GM23338 (cell line): ENCODE measurements at places on chromosomes 12 and 14. TPM values are rescaled to one million over a fixed set of nuclear protein-coding genes. Genes with fewer than 3 reads are reported as not detected.

DNA sequence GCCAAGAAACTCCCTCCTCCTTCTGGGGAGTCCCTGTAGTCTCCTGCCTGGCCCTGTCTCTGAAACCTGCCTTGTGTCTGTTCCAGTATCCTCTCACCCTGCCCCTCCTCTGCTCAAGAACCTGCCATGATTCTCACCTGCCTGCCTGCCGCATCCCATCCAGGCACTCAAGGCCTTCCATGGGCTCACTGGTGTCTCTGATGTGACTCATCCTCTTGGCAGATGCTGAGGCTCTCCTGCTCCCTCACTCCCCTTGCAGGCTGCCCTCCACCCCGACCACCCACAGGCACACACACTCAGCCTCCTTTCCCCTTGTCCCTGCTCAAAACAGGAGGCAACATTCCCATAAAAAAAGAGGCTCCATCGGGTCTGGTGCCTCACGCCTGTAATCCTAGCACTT, 5.8 kb upstream of the BEGAIN start:
- DNase-seq: no peak

DNA sequence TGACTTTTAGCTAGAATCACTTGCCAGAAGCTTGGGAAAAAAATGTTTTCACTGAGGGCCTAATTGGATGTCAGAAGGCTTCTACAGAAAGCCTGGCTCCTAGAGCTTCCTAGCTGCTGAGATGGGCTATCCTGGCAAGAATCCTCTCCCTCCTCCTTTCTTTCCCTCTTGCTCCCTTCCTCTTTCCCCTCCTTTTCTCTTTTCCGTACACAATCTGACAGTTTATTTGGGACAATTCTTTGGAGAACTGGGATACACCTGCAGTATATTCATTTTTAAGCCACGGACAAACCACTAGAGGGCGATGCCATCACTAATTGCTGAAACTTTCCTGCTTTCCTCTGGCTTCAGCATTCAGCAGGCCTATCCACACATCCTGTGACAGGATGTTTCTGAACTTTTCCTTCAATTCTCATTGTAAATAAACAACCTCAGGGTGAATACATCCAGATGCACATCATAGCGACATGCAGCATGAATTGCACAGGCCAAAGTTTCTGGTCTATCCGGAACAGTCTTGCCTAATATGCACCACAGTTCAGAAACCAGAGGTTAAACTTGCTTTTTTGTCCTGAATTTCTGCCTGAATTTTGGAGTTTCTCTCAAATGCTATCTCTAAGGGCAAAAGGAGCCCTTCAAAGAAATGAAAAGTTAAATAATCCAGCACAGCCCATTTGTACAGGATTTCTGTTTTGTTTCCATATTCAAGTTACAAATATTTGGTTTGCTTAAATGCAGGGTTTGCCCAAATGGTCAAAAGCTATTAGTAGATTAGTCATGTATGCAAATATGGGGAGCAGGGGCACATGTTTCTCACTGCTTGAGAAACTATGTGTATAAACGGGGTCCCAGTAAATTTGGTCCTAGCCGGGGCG, 142.8 kb downstream of the PAWR start:
- DNase-seq: peak; percentile 85

DNA sequence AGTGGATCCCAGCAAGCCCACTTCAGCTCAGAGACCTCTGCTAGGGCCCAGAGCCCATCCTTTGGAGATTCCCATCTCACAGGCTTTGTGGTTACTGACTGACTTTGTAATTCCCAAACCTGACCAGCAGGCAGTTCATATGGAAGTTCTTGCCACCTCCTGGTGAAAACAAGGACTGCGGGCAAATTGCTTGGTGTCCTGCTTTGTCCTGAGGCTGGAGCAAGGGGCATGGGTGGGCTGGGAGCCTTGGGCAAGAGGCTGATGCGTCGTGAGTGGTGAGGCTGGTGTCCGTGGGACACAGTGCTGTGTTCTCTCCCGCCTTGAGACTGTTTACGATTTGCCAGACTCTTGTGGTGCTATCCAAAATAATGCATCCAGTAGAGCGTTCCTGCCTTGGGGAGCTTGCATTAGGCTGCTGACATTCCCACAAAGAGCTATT, 91.0 kb downstream of the LRRC74A start:
- DNase-seq: peak; percentile 96

Gene NYNRIN
- polyA plus RNA-seq: 3.1 TPM in 2 replicates

GRCh38 chr14:24432259-24433131, 2.7 kb downstream of the KHNYN start:
- no peak for DNase-seq

DNA sequence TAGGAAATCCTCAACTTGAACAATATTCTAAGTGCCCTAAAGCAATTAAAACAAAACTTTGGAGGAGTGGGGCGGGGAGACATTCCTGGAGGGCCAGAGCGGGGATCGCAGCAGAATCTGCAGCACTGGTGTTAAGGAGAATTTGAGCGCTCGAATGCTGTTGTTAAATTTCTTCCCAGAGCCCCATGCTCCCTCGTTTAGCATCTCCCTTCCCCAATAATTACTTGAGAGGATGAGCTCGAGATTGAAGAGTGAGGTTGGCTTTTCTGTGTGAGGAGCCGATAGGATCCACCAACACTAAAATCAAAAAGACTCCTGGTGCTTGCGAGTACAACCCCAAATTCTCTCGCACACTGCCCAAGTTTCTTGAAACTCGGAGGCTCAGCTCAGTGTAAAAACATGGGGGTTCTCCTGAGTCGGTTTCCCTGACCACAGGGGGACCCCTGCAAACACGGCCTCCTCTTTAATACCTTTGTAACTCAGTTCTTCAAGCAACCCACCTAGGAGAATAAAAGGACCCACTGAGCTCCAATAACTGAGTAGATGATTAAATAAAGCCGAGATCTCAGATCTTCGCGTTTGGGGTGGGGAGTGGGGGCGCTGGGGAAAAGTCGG, 10.2 kb upstream of the FOXG1 start:
- DNase-seq: peak; percentile 47

- no peak for DNase-seq
Measured at GRCh38 chr12:64526859-64527258, 74.9 kb downstream of the TBK1 start.

- no peak for DNase-seq
Measured at GRCh38 chr12:76023069-76023690, 8.4 kb downstream of the PHLDA1 start.

DNA sequence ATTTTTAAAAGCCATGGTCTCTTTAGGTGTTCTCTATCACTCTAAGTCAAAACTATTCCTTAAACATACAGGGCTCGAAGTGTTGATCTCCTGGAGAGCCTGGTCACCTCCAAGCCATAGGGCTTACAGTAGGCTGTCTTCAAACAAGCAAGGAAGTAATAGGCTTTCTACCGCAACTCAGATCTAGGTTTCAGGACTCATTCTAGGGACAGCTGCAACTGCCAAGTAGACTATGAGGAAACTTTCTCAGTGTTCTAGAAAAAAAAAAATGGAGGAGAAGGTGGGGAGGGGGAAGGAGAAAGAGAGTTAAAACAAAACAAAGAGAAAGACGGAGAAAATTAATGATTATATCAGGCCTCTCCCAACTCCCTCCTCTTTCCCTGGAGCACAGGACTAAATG, 106.9 kb upstream of the ETV6 start:
- peak; percentile 7 for DNase-seq

Gene SMIM41
- 0.66 and 0.80 TPM in 2 replicates for polyA plus RNA-seq

DNA sequence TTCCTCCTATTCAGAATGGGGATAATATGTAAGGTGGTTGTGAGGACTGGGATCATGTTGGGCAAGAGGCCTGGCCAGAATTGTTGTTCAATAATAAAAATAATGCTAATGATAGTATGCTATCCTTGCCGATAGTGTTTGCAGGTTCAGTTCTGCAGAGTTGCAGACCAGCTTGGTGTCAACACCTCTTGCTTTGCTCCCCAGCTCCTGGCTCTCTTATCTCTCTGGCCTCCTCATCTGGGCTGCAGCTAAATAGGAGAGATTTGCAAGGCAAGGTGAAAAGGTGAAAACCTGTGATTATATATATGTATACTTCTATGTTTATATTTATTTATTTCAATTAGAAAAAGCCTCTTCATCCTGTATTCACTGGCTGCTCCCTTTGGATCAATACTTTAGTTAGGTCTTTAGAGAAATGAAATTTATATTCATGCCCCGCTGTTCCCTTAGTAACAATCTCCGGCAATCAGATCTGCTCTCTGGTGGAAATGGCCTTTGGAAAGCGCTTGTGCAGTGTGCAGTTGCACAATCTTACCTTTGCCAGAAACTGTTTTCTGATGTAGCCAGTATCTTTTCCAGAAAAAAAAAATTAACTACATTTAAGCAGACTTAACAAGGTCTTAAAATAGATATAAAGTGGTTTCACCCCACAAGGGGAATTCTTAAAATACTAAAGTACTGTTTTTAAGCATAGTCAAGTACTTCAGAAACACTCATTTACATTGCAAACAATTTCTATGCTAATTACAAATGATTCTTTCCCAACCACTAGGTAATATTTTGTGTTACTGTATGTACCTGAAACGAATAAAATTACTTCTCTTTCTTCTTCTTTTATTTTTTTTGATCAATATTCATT, 19.1 kb upstream of the ACVR1B start:
- no peak for DNase-seq

Gene COL2A1
- polyA plus RNA-seq: 5.9 and 7.0 TPM in 2 replicates

Gene AICDA
- polyA plus RNA-seq: 0.31 TPM in 1 of 2 replicates, not detected in the other

- DNase-seq: peak; percentile 51
Measured at GRCh38 chr14:54673193-54674045, 106.5 kb downstream of the SAMD4A start.

Gene ZNF385A
- 19.6 and 21.7 TPM in 2 replicates for polyA plus RNA-seq

DNA sequence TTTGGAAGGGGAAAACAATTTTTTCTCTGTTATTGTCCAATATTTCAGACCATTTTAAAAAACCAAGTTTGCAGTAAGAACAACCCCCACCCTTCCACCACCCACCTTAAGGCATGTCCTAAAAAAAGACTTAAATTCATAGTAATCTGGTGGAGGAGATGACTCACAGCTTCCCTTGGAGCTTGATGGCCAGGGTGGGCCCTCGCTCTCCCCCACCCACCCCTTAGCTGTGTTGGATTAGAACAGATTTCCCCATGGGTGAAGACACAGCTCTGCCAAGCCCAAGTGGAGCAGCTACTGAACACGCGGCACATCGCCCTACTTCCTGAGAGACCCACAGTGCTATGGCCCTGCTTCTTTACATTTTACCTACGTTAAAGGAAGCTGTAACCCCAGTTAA, 140.3 kb downstream of the GCH1 start:
- DNase-seq: no peak

- DNase-seq: no peak
Measured at GRCh38 chr12:101256266-101256665, 23.6 kb upstream of the UTP20 start.

Gene TAS2R7
- not detected in 2 replicates for polyA plus RNA-seq

DNA sequence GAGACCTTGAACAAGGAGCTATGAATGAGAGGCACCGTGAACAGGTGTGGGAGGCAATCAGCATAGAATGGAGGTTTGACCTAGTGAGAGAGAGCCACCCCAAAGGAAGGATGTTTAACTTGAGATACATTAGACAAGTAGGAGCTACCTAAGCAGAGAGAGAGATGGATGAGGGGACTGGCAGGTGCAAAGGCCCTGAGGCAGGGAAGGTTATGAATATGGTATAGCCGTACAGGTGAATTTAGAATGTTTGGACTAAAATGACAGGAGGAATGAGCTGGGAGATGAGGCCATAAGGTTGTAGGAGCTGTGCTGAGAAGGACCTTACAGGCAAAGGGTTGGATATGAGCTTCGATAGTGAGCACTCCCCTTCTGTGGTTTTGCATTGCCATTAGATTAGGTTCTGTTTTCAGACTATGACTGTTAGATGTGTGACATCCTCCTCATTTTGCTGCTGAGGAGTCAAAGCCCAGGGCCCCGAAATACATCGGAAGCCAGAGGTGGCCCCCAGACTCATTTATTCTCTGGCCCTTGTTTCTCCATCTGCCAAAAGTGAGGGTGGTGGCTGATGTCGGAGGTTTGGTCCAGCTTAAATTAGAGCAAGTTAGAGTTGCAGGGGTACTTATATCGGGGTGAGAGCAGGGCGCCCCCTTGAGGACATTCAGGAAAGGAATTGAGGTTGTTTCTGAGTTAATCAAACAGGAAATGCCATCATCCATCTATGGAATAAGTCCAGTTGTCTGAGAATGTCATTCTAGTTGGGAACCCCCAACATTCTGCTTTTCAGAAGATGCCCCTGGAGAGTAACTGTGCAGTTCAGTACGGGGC, 29.4 kb downstream of the SLC24A4 start:
- DNase-seq: peak; percentile 69

- no peak for DNase-seq
Measured at GRCh38 chr14:77603654-77604255, 12.7 kb downstream of the SPTLC2 start.

DNA sequence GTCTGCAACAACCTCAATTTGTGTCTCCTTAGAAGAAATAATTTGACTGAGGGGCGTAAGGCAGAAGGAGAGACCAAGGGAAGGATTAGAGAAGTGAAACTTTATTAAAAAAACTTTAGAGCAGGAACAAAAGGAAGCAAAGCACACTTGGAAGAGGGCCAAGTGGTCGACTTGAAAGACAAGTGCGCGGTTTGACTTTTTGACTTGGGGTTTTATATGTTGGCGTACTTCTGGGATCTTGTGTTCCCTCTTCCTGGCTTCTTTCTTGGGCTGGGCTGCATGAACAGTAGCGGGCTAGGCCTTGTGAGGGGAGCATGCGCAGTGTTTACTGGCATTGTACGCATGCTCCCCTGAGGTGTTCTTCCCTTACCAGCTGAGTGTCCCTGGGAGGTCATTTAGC, 369.3 kb upstream of the DCN start:
- DNase-seq: no peak

Gene IPO8
- polyA plus RNA-seq: 11.2 and 13.4 TPM in 2 replicates

GRCh38 chr14:23618415-23618988, 17.7 kb upstream of the DHRS2 start:
- no peak for DNase-seq

- DNase-seq: peak; percentile 83
Measured at GRCh38 chr12:121799842-121800693, 3.7 kb upstream of the SETD1B start.

Gene KLRC1
- not detected in 2 replicates for polyA plus RNA-seq

- DNase-seq: no peak
Measured at GRCh38 chr14:97262336-97262735, 465.2 kb downstream of the VRK1 start.

DNA sequence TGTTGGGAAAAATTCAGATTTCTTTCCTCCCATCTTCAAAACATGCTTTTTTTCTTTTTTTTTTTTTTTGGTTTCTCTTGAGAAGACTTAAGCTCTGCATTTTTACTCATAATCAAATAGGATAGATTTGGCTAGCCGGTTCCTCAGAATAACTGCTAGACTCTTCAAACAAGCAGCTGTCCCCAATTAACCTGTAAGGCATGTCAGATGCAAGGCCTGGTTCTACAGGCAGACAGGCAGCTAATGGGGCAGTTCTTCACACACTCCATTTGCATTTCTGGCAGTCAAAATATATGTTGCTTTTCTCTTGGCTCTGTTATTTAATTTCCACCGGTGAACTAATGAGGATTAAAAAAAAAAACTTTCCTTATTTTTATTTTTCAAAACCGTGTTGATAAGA, 228.0 kb upstream of the ATP2B1 start:
- DNase-seq: no peak

DNA sequence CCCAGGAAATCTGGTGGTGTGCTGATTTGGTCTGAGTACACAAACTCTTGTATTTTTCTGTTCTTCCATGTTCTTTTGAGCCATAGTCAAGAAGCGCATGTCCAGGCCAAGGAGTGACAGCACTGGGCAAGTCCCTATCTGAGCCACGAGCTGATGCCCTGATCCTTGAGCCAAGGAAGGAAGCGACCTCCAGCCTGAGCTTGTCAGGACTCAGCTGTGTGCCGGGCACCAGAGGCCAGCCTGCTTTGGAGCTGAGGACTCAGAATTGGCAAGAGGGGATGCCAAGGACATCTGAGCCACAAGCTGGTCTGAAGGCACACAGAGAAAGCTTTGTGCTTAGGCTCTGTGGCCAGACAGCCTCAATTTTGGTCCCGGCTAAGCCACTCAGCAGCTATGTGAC, 52.6 kb downstream of the GALNT16 start:
- DNase-seq: no peak
